CD8-positive, alpha-beta memory T cell (primary cell): ENCODE measurements at places on chromosomes 3 and 15. TPM values are rescaled to one million over a fixed set of nuclear protein-coding genes. Genes with fewer than 3 reads are reported as not detected.
A peak's percentile ranks its signal among the peaks of the same experiment; 100 is the strongest.

DNA sequence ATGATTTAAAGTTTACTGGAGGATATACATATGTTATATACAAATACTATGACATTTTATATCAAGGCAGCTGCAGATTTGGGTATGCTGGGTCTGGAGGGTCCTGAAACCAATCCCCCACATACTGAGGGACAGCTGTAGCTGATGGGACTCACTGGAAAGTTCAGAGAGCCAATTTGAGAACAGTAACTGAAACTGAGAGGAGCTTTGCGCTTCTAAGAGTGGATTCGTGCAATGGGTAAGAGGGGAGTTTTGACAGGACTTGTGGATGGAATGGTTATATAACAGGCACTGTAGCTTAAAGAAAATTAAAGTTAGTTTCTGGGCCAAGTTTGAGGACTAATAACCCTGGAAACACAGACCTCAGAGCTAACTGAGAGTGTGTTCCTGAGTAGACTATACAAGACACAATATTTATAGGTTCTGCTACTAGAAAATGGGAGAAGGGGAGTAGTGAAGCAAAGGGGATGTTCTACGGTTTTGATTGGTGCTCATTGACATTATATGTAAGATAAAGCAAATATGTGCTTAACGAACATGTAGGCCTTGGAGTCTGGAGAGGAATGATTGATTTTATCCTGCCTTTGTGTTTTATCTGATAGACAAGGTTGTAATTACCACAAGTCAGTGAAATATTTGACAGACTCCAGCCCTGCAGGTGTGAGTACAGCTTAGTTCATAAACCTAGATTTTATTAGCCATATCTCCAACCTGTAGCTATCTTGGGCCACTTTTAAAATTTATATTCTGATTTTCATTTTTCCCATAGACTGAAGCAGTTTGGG lies 4.8 kb upstream of the ZMAT3 start:
- no peak for DNase-seq
- no peak overlapping the region for H3K27ac ChIP-seq
- no peaks in the 10 kb centered on the region for H3K36me3 ChIP-seq
- no peak overlapping the region for H3K4me3 ChIP-seq
- no peaks in the 10 kb centered on the region for H3K27me3 ChIP-seq

- DNase-seq, result peak; percentile 27
- no peaks in the 10 kb centered on the region for H3K36me3 ChIP-seq
- no peak overlapping the region for H3K27ac ChIP-seq
- no peaks in the 10 kb centered on the region for H3K27me3 ChIP-seq
Measured at GRCh38 chr3:4290272-4290893, 12.8 kb upstream of the SETMAR start.

DNA sequence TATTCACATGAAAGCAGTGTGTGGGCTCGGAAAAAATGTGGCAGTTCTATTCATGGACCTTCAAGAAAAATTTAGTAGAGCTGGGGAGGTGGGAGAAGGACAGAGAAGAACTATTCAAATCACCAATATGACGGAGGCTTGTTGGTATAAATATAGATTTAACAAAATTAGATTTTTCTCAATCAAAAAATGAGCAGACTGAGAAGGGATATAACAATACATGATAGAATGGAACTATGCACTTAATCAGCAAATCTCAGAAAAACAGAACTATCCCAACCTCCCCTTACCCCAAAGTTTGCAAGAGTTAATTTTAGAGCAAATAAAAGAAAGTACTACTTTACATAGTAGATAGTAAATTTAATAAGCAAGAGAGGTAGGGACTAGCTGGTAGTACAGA lies 194.6 kb upstream of the BCL6 start:
- no peak for DNase-seq
- peaks cover 23% of the 10 kb centered on the region for H3K4me1 ChIP-seq

DNA sequence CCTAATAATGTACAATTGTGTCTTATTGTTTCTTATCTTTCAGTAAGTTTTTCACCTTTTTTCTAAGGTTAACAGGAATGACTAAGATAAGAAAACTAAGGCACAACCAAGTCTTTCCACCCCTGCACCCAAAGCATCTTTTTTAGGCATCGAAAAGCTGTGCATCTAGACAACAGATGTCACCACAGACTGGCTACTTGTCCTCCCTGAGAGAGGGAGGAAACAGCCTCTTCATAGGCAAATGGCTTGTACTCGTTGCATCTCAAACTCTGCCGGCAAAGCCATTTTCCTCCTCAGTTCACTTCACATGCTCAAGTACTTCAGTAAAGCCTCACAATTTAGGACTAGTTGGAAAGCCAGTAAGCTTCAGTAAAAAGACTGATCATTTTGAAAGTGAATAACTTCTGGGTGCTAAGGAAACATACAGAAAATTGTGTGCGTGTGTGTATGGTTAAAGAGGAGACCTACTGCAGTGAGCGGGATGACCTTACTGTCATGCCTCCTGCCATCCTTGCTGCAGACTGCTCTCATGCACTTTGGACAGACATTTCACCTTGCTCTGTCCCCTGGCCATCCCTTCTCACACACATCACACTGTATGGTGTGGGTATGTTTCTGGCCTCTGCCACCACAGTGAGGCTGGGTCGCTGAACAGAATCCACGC lies 36.5 kb upstream of the HACD2 start:
- no peaks in the 10 kb centered on the region for H3K36me3 ChIP-seq
- no peak overlapping the region for H3K27ac ChIP-seq
- H3K27me3 ChIP-seq, result no peaks in the 10 kb centered on the region
- H3K4me1 ChIP-seq, result no peaks in the 10 kb centered on the region
- no peak overlapping the region for H3K4me3 ChIP-seq

DNA sequence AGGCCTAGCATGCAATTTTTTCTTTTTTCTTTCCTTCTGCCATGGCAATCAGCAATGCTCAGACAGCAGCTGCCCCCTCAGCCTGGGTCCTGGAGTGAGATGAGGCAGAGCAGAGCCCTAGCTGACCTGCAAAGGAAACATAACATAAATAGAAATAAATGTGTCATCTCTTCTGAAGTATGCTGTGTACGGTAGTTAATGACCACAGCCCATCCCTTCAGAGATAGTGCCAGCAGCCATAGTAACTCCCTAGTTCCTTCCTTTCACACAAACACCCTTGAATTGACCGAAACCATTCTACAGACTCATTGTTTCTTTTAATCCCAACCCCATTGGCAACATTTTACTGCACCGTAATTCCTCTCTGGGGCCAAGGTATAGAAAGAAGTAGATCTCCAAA lies 8.4 kb upstream of the CD47 start:
- DNase-seq, result no peak
- no peak overlapping the region for H3K27ac ChIP-seq
- H3K4me1 ChIP-seq, result peaks cover 30% of the 10 kb centered on the region
- H3K36me3 ChIP-seq, result no peaks in the 10 kb centered on the region
- H3K27me3 ChIP-seq, result no peaks in the 10 kb centered on the region

DNA sequence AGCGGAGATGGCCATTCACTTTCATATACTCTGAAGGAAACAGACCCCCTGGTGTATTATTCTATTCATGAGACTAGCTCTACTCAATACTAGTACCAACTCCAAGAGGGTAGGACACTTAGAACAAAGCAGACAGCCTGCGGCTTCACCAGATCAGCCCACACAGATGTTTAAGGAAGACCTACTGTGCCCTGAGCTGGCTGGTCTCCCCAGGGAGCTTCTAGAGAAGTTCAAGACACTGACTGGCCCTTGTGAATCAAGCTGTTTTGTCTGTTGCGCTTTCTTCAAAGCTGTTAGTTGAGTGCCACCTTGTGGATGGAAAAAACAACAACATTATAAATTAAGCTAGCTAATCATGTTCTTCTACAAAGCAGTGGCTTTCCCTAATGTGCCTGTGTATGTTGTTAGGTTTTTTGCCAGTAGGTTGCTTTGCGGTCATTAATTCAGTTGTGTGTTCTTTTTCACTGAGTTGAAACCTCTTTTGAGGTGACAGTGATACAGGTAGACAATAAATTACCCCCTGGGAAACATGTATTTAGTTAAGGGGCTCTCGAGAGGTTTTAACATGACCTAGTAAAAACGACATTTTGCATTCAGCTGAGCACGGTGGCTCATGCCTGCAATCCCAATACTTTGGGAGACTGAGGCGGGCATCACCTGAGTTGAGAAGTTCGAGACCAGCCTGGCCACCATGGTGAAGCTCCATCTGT lies 64.2 kb upstream of the MYZAP start:
- DNase-seq, result peak; percentile 26
- no peaks in the 10 kb centered on the region for H3K27me3 ChIP-seq
- no peaks in the 10 kb centered on the region for H3K4me1 ChIP-seq
- H3K27ac ChIP-seq, result no peak overlapping the region
- H3K36me3 ChIP-seq, result no peaks in the 10 kb centered on the region

- no peaks in the 10 kb centered on the region for H3K27me3 ChIP-seq
- H3K36me3 ChIP-seq, result no peaks in the 10 kb centered on the region
- peaks cover 10% of the 10 kb centered on the region for H3K4me1 ChIP-seq
- H3K27ac ChIP-seq, result no peak overlapping the region
Measured at GRCh38 chr3:108106031-108106430, 15.2 kb upstream of the CD47 start.

DNA sequence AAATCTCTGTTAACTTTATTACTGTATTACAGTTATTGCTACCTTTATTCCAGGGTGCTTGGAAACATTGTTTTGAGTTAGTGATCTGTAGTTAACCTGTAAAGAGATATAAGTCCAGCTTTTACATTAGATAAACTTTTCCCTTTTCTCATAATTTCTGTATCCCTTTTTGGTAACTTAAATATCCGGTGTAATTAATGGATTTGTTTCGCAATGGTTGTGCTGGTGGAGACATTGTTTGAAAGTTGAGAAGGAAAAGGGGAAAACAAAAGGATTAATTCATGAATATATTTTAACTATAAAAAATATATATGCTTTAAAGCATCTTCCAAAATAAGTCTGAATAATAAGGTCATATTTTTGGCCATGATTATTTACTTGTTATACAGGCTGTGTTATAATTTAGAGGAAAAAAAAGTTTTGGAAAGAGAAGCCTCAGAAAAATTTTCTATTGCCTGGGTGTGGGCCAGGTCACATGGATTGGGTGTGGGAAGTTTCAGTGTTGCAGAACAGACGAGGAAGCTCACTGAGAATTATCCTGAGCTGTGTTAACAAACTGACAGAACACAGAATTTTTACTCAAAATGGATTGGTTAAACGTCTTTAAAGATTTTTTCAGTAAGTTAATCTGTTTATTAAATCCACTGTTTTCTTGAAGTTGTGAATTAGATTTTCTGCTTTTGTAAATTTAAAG lies 27.7 kb upstream of the IL20RB start:
- H3K4me1 ChIP-seq, result peaks cover 21% of the 10 kb centered on the region
- no peak for DNase-seq
- H3K4me3 ChIP-seq, result no peak overlapping the region
- H3K27me3 ChIP-seq, result no peaks in the 10 kb centered on the region
- H3K27ac ChIP-seq, result no peak overlapping the region

DNA sequence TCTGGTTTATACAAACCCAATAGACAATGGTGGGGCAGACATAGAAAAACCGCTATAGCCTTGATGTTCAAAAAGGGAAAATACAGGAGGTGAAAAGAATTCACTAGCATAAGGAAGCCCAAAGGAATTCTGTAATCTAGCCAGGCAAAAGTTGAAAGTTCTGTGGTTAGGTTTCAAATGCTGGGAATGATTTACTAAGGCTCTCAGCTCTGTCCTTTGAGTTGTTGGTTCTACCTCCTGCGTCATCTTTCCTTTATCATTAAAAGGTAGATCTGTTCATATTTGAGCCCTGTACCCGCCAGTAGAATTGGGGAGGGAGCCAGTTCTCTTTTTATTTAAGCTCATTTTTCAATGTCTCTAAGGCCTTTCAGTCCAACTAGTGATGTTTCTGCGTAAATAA lies 866.5 kb downstream of the IGSF11 start:
- no peaks in the 10 kb centered on the region for H3K4me1 ChIP-seq
- H3K27me3 ChIP-seq, result no peaks in the 10 kb centered on the region
- H3K36me3 ChIP-seq, result no peaks in the 10 kb centered on the region
- no peak overlapping the region for H3K27ac ChIP-seq
- DNase-seq, result no peak

- no peaks in the 10 kb centered on the region for H3K36me3 ChIP-seq
- H3K27me3 ChIP-seq, result no peaks in the 10 kb centered on the region
- no peak overlapping the region for H3K27ac ChIP-seq
Measured at GRCh38 chr3:58672451-58672850, 5.9 kb upstream of the FAM3D start.

DNA sequence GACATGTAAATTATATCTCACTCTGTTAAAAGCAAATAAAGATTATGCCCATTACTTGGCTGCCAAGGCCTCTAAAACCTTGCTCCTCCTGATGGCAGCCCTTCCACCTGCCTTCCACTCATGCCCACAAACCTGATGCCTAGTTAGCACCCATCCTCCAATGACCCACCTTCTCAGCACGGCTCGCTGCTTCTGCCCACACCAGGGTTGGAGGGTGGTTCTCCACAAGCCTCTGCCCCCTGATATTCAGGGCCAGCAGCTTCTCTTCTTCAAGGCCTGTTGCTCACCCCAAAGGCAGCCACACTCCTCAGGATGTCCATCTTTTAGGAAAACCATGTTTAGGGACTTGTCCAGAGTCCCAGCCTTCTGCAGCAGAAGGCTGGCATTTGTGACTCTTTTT lies 263.4 kb upstream of the TLE3 start:
- no peaks in the 10 kb centered on the region for H3K36me3 ChIP-seq
- no peaks in the 10 kb centered on the region for H3K4me1 ChIP-seq
- no peak for DNase-seq
- no peak overlapping the region for H3K27ac ChIP-seq

GRCh38 chr3:133209871-133210550 lies 171.8 kb downstream of the TMEM108 start:
- no peak overlapping the region for H3K4me3 ChIP-seq
- no peaks in the 10 kb centered on the region for H3K36me3 ChIP-seq
- H3K4me1 ChIP-seq, result no peaks in the 10 kb centered on the region

DNA sequence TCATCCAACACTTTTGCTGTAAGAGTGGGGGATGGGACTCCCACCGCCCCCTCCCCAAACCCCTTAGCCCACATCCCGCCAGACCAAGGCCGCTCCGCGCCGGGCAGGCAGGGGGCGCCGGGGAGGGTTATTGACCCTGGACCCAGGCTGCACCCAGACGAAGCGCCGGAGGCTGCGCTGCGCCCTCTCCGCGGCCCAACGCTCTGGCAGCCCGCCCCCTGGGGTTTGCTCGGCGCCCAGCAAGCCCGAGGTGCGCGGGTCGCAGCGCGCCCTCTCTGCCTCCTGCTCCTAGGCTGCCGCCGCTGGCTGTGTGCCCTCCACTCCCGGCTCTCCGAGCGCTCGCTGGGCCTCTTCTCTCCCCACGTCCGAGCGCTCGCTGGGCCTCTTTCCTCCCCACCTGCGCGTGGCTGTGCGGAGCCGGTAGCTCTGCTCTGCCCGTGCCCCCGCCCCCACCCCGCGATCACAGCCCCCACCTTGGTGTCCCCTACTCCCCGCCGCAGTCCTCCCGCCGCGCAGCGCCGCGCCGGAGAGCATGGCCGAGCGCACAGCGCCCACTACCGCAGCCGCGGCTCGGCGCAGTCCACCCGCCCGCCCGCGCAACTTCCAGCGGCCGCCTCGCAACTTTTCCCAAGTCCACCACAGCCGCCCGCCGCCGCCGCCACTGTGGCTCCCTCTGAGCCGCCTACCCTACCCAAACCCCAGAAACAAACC lies 1.2 kb downstream of the MECOM start:
- peaks cover 39% of the 10 kb centered on the region for H3K4me1 ChIP-seq
- peaks cover 81% of the 10 kb centered on the region for H3K27me3 ChIP-seq
- no peaks in the 10 kb centered on the region for H3K36me3 ChIP-seq
- no peak overlapping the region for H3K27ac ChIP-seq
- peak overlapping the region; percentile 64 for H3K4me3 ChIP-seq

DPPA4 gene
- 0.16 TPM for total RNA-seq

ADGRG7 gene
- total RNA-seq, result not detected

DMXL2 gene
- total RNA-seq, result 5.8 TPM

MUSTN1 gene
- 0.79 TPM for total RNA-seq

MASP1 gene
- total RNA-seq, result not detected

FBXO40 gene
- not detected for total RNA-seq

PSMA4 gene
- total RNA-seq, result 239 TPM

WDR49 gene
- 0.74 TPM for total RNA-seq

OXSR1 gene
- 56.3 TPM for total RNA-seq

UBE2Q2 gene
- total RNA-seq, result 19.3 TPM
